ENCODE measurements at places on chromosomes 5 and 9.

GRCh38 chr5:176524138-176524537, 13.1 kb downstream of the RNF44 start:
- DNase-seq = no peak

- DNase-seq = no peak
These were observed 349.0 kb upstream of the MPDZ start for GRCh38 chr9:13628526-13628925.

DNA sequence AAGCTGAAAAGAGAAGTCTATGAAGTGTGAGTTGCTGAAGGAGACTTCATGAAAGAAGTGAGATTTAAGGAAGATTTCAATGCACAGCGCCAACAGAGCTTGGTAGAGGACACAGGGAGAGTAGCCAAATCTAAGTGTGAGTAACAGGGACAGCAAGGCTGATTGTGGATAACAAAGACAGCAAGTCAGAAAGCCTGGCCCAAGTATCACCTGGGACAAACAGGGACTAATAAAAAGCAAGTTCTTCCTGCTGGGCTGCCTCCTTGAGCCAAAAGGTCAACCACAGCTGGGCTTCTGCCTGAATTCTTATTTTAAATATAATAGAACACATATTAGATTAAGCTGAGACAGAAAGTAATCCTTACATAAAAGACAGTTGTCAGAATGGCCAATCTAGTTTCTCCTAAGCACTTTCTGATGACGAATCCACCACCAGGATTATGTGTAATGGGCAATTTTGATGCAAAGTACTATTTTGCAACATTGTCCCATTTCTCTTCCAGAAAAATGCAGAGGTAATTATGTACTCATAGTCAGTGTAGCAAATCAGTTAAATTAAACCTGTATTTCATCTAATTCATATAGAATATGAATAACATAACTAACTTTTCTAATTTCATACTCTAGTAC, 73.8 kb downstream of the MAPKAP1 start:
- DNase-seq = no peak

- no peak for DNase-seq
These were observed 73.8 kb downstream of the JAKMIP2 start for GRCh38 chr5:147708708-147709107.

GRCh38 chr5:20446121-20446520, 458.1 kb upstream of the CDH18 start:
- DNase-seq = no peak
